NCI-H1105 (cell line): ENCODE measurements at places on chromosomes 2 and 18.

GRCh38 chr18:27558388-27559155, 373.5 kb upstream of the CHST9 start:
- DNase-seq, result no peak

- DNase-seq, result peak; percentile 48
These were observed 840.4 kb downstream of the CPS1 start for GRCh38 chr2:211396815-211397214.

DNA sequence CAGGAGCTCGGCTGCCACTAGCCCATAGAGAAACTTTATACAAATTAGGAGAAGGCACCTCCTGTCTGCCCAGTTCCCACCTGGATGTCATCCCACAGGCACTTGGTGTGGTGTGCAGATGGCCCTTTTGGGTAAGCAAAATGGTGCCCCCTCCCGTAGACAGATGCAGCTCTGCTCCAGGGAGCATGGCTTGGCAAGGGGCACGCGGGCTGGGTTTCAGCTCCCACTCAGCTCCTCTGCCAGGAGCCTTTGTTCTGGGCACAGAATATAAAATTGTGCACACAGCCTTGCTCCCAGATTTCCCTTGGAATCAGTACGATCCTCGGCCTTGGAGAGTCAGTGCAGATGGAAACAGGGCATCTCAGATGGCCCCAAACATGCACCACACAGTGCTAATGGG, 20.3 kb upstream of the KCNF1 start:
- no peak for DNase-seq

GRCh38 chr18:11148680-11149440, 509 bp downstream of the PIEZO2 start:
- no peak for DNase-seq

- no peak for DNase-seq
These were observed 293.1 kb downstream of the CDCA7 start for GRCh38 chr2:173647681-173648311.

DNA sequence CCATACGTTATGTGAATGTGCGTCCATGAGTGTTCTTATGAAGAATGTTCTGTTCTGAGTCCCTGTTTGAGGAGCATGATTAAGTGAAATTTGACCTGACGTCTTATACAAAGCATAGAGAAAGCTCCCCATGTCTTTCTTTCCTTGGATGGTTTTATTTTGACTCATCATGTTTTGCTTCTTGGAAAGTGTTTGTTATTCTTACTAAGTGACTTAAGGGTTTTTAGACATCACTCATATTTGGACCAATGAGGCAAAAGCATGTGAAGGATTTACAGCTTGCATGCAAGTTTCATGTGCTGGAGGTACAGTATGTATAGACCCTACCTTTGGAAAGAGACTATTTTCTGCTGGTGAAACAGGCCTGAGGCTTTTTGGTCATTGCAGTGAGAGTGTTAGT, 33.5 kb upstream of the ZEB2 start:
- DNase-seq, result no peak

DNA sequence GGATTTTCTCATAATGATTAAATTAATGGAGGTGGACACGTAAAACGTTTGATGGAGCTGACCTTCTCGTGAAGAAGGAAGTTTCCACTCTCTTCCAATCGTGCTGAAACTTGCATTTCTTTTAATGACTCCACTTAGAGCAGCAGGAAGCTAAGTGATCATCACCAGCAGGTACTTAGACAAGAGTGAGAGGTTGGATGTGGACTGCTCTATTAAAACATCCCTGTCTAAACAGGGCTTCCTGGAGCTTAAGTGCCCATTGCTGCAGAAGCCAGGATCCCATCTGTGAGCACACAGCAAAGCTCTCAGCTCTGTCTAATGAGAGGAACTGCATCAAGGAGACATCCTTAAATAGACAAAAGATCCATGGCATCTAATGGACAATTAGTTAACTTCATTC, 1539.5 kb upstream of the CELF4 start:
- DNase-seq, result no peak

DNA sequence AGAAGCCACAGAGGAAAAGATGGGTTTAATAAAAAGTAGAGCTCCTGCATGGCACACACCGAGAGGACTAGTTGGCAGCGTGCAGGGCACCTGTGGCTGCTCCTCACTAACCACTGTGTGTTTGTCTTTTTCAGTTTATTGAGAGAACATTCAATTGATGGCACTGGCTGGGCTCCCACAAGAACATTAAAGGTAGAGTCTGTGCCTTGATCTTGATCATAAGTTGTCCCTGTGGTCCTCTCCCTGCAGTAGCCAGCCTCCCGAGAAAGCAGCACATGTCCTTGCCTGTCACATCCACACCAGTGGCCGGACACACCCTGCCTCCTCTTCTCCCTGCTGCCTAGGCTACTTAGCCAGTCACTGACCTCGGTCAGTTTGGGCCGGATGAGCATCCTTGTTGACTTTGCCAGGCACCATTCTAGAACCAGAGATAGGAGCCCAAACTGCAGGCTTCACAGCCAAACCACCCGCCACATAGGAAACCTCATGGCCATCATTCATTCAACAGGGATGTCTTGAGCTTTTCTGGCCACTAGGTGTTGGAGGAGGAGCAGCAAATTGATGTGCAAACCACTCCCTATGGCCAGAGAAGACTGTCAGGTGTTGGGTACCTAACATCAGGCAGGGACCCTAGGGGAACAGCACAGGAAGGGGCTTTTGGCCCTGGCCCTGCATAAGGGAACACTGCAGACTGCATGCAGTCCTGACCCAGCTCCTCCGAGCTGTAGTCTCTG, 30.2 kb upstream of the SCLY start:
- DNase-seq, result no peak
